ENCODE measurements at places on chromosomes 12 and 14.

- DNase-seq = peak; percentile 22
Observed at GRCh38 chr14:66503532-66503931, 4.4 kb upstream of the GPHN start.

DNA sequence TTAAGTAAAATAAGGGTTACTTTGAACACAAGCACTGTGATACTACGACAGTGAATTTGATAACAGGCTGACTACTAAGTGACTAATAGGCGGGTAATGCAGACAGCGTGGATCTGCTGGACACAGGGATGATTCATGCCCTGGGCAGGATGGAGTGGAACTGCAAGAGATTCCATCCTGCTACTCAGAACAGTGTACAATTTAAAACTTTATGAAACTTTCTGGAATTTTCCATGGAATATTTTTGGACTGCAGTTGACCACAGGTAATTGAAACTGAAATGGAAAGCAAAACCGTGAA, 46.0 kb downstream of the YEATS4 start:
- DNase-seq = peak; percentile 81

DNA sequence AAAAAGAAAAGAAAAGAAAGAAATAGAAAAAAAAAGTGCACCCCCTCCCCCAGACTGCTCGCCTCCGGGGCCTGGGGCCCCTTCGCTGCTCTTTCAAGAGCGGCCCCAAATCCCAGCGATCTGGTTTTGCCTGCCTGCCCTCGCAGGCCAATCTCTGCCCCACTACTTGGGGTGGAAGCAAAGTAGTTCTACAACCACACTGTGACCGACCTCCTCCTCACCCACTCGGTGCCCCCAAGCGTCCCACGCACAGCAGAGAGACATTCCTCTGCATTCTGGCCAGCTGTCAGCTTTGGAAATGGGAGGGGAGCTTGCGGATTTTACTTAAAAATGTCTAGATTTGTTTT, 2.4 kb upstream of the TBX3 start:
- no peak for DNase-seq

DNA sequence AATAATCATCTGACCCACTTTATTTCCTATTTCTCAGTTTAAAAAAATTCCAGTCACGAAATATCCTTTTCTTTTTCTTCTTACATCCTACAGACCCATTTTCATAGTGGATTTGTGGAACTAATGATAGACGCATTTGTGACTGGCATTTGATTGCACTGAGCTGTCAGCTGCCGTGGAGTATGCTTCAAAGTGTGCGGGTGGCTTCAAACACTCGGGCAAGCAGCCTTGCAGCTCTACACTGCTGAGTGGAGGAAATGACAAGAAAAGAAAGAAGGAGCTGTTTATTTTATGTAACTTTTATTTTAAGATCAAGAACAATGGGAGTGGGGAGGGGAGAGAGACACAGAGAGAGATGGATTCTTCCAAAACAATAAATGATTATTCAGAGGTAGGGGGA, 112.8 kb upstream of the NAP1L1 start:
- DNase-seq = no peak

DNA sequence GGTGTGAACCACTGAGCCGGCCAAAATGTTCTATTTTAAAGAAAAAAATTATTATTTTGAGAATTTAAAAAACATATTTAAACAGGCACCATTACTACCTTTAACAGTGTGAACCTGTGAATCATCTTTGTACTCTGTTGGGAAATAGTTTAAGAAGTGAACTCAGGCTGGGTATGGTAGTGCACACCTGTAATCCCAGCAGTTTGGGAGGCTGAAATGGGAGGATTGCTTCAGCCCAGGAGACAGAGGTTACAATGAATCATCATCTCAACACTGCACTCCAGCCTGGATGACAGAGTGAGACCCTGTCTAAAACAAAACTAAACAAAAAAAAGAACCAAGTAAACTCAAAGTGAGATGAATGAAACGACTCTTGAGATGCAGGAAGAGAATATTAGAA, 3.1 kb upstream of the WDR89 start:
- no peak for DNase-seq

DNA sequence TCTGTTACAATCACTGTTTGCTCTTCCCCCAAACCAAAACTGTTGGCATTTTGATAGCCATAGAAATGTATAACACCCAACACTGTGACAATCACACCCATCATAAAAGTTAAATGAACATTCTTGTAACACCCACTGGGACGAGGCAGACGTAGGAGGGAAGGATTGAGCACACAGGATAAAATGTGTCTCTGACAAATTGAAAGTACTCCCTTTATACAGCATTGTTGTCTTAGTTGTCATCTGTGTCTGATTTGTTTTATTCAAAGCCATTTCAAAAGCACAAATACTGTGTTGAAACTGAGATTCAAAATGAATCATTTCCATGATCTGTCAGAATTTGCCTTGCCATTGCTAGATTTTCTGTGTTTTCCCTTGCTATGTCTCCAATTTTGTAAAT, 436.3 kb downstream of the TMTC2 start:
- DNase-seq = peak; percentile 27

- DNase-seq = no peak
Observed at GRCh38 chr12:113973109-113973904, 7.2 kb upstream of the RBM19 start.

All from fibroblast of gingiva (primary cell).